ENCODE measurements at places on chromosomes 6 and 20.

GRCh38 chr6:97461218-97461617, 178.2 kb upstream of the MMS22L start:
- DNase-seq = no peak

GRCh38 chr20:4457566-4458543, 263.9 kb upstream of the PRND start:
- no peak for DNase-seq

- DNase-seq = no peak
Measured at GRCh38 chr6:7922596-7922995, 12.0 kb upstream of the TXNDC5 start.

GRCh38 chr6:130240232-130240631, 17.5 kb upstream of the SAMD3 start:
- no peak for DNase-seq

DNA sequence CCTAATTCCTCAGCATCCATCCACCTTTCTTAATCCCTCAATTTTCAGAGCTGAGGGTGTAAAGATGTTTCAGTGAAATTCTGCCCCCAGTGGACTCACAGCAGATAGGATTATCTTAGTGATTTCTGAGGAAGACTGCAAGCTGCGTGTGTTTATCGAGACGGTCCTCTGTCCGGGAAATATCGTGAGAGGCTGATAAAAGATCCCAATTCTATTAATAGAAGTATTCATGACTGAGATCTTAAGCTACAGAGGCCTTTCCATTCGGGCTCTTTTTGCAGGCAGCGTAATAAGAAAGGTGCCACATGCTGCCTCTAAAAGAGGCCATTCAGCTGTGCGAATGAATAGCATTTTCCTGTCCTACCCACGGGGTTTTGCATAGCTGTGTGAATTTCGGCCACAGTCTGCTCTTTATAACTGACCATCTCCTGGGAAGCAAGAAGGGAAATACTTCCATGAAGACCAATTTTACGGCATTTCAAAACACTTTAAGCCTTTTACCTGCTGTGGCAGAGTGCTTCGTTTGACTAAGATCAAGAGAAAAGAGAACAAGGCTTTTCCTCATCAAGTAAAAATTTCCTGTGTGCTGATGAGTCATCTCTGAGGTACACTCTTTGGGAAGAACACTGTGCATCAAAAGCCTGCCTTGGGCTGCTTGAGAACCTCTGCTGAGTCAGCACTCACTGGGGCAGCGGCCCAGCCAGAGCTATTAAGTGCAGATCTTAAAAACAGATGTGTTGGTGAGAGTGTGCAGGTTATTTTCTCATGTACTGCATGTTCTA, 208.8 kb downstream of the ARHGAP18 start:
- DNase-seq = no peak

- DNase-seq = no peak
Measured at GRCh38 chr6:1736346-1737105, 126.8 kb downstream of the FOXC1 start.

DNA sequence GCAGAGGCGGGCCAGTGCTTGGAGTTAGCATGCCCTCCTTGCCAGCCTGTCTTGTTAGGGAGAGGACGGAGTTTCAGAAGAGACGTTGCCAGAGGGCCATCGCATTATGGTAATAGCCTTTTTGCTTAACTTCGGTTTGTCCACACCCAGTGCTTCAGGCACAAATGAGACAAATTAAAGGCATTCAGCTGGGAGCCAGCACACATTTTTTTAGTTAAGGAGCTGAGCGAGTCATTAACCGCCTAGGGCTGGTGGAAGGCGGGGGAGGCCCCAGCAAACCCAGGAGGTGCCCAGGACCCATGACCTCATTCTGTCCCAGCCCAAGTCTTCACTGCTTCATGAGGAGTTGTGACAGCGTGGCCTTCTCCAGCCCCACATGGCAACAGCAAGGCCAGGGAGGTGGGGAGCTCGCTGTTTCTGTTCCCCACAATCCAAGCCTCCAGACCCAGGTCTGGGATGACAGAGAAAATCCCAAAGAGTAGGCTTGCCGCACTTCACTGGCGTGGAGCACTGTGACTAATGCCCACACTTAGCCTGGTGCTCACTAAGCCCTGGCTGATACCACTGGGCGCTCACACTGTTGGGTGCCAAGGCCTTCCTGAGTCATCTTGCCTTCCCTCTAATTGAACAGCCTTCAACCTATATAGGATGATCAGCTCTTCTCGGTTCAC, 237.1 kb downstream of the ANKRD60 start:
- no peak for DNase-seq

DNA sequence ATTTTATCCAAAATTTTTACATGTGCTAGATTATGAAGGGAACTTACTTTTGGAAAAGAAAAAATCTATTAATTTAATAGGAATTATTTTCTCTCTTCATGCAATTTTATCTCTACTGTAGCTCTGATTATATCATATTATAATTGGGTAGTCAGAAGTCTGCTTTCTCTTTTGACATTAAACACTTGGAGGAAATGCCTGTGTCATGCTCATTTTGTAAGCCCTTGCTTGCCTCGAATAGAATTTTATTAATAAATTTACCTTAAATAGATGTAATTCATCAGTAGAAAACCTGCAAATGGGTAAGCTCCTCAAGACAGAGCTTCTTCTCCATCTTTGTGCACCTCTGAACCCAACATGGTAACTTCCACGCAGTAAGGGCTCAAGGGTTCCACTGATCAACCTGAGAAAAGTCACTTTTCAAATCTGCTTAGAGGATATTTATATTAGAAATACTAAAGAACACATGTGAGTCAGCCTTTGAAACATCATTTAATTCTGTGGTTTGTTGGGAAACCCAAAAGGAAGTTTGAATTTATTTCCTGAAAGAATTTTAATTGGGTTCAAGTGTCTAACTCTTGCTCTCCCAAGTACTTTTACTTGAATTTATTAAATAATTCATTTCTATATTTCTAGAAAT, 266.0 kb downstream of the ALDH8A1 start:
- no peak for DNase-seq

GRCh38 chr20:57395111-57395966, 4.1 kb downstream of the RBM38 start:
- no peak for DNase-seq

DNA sequence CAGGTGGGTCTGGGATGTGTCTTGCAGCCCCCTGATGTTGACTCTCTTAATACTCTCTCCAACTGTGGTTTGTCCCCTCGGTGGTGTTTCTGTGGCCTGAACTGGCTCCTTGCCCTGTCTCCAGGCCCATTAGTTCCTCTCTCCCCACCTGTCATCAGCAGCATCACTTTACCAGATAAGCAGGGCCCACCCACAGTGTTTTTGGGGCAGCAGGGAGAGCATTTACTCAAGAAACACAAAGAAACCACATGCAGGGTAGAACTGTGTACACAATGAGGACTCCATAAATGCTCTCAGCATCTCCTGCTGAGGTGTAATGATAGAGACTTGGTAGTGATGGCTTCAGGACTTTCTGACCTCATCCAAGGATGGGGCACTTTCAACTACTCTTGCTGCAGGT, 20.2 kb upstream of the MRPS18A start:
- no peak for DNase-seq

DNA sequence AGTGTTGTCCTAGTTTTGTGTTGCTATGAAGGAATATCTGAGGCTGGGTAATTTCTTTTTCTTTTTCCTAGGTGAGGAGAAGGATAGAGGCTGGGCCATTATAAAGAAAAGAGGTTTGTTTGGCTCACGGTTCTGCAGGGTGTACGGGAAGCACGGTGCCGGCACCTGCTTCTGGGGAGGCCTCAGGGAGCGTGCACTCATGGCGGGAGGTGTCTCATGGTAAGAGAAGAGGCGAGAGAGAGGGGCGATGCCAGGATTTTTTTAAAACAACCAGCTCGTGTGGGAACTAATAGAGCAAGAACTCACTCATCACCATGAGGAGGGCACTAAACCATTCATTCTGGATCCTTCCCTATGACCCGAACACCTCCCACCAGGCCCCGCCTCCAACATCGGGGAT, 14.2 kb upstream of the NPBWR2 start:
- DNase-seq = no peak

- no peak for DNase-seq
Measured at GRCh38 chr6:70168681-70169377, 134.1 kb downstream of the COL9A1 start.

GRCh38 chr20:43977252-43977651, 62.6 kb downstream of the TOX2 start:
- DNase-seq = no peak

DNA sequence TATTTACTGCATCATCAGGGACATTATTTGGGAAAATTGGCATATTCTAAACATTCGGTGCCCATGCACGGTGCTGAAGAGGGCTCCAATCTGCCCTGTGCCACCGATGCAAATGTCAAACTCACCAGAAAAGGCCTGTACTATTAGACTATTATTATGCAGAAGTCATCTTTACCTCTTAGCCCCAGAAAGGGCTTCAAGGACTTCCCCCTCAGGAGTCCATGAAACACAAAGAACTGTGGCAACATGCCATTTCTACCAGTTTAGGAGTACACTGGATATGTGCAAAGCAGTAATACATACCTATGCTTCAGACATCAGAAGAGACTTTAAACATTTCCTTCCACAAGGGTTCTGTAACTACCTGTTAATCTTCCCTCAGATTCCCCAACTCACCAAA, 8.6 kb downstream of the DIDO1 start:
- DNase-seq = no peak

GRCh38 chr6:24865161-24865560, 66.4 kb upstream of the ARMH2 start:
- no peak for DNase-seq

GRCh38 chr6:70672549-70672948, 4.9 kb downstream of the SMAP1 start:
- no peak for DNase-seq

- DNase-seq = peak; percentile 4
Measured at GRCh38 chr6:141326426-141326825, 806.3 kb upstream of the GJE1 start.

Data from stimulated activated CD8-positive, alpha-beta memory T cell treated with anti-CD3 and anti-CD28 coated beads, Interleukin-2, amount 100 ng/mL, for 1 hour (primary cell).